Heart right ventricle (tissue), 16 donors: ENCODE measurements at places on chromosomes 1 and 21. TPM values are rescaled to one million over a fixed set of nuclear protein-coding genes. Genes with fewer than 3 reads are reported as not detected.

GRCh38 chr1:203402629-203403337, 51.9 kb upstream of the FMOD start:
- peak overlapping the region; percentile 77 for H3K27ac ChIP-seq
- peaks cover 38% of the 10 kb centered on the region for H3K4me1 ChIP-seq
- H3K36me3 ChIP-seq: no peaks in the 10 kb centered on the region
- H3K27me3 ChIP-seq: no peaks in the 10 kb centered on the region
- no peak overlapping the region for H3K4me3 ChIP-seq

DNA sequence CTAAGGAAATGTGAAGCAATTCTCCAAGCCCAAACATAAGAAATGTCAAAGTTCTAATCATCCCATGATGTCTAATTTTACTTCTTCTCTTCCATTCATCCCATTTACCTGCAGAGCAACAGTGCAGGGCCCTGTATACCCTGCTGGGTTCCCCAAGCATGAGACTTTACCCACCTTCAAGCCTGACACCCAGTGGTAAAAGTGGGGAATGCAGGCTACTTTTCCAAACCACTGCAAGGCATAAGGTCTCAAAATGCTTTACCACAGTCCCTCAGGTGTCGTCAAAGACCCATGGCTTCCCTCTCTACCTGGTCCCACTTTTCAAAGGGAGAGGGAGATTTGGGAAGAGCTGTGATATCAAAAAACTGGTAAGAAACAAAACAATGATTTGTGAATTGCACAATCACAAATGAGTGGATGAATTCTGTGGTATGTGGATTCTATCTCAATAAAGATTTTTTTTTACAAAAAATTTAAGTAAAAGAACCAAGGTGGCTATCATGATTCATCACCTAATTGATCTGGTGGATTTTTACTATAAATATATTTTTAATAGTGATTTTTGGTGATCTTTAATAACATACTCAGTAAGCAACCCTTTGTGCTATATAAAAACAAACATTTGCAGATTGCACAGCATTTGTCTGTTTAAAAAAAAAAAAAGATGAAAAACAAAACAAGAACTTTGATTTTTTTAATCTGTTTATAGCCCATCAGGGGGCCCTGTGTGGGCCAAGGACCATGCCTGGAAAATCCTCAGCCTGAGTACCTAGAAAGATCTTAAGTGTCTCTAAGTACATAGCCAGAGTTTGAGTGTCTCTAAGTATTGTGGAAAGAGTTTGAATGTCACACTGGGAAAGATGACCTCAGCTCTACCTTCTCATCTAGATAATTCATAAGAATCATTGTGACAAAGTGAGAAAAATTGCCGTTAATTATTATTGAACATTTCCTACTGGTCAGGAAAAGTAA, 73.1 kb upstream of the GJB5 start:
- DNase-seq: no peak
- no peak overlapping the region for H3K4me3 ChIP-seq
- H3K27me3 ChIP-seq: peaks cover 33% of the 10 kb centered on the region
- H3K27ac ChIP-seq: no peak overlapping the region

DNA sequence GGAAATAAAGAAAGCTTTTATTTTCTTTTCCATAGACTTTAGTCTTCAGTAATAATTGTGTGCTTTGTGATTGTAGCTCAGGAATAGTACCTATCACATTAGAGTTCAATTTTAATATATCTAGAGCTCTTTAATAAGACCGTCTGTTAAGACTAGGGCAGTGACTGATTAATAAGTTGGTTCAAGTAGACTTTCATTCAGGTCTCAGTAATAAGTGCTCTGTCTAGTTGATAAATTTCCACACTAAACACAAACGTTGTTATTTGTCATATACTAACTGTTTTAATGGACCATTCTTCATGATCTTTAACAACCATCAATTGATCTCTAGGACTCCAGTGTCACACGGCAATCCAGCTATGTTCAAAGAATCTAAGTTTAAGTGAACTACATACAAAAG, 474.5 kb upstream of the ADGRL2 start:
- DNase-seq: no peak
- H3K4me3 ChIP-seq: no peak overlapping the region
- H3K36me3 ChIP-seq: no peaks in the 10 kb centered on the region
- no peaks in the 10 kb centered on the region for H3K27me3 ChIP-seq
- no peak overlapping the region for H3K27ac ChIP-seq
- H3K4me1 ChIP-seq: no peaks in the 10 kb centered on the region

GRCh38 chr1:14339288-14339687, 259.2 kb upstream of the KAZN start:
- H3K36me3 ChIP-seq: no peaks in the 10 kb centered on the region
- peaks cover 5% of the 10 kb centered on the region for H3K27me3 ChIP-seq
- no peak for DNase-seq
- H3K4me3 ChIP-seq: no peak overlapping the region

- no peaks in the 10 kb centered on the region for H3K36me3 ChIP-seq
- H3K27ac ChIP-seq: no peak overlapping the region
- DNase-seq: no peak
- H3K4me1 ChIP-seq: no peaks in the 10 kb centered on the region
- no peaks in the 10 kb centered on the region for H3K27me3 ChIP-seq
These were observed 452.9 kb downstream of the LMO4 start for GRCh38 chr1:87781554-87781953.

- no peaks in the 10 kb centered on the region for H3K4me1 ChIP-seq
- H3K36me3 ChIP-seq: no peaks in the 10 kb centered on the region
- H3K27me3 ChIP-seq: no peaks in the 10 kb centered on the region
- H3K27ac ChIP-seq: no peak overlapping the region
- DNase-seq: no peak
These were observed 27.3 kb upstream of the VPS13D start for GRCh38 chr1:12202577-12202976.

DNA sequence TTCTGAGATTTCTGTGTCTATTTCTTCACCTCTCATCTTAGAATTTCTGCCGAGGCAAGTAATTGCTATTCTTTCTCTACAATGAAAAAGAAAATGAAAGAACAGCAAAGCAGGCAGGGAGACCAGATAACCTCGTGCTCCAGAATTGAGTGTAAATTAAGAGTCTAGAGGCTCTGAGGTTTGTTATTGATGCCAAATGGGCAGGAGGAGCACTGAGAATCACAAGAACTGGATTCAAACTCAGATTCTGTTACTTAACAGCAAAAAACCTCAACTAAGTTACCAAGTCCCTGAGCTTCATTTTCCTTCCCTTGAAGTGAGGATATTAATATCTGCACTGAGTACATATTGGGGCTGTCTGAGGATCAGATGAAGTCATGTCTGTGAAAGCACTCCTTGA, 5.5 kb upstream of the DDR2 start:
- DNase-seq: no peak
- no peaks in the 10 kb centered on the region for H3K36me3 ChIP-seq
- H3K4me1 ChIP-seq: peaks cover 5% of the 10 kb centered on the region

- no peaks in the 10 kb centered on the region for H3K4me1 ChIP-seq
- H3K27me3 ChIP-seq: no peaks in the 10 kb centered on the region
- DNase-seq: no peak
- no peak overlapping the region for H3K4me3 ChIP-seq
These were observed 34.0 kb downstream of the ATP5PF start for GRCh38 chr21:25700741-25701140.

DNA sequence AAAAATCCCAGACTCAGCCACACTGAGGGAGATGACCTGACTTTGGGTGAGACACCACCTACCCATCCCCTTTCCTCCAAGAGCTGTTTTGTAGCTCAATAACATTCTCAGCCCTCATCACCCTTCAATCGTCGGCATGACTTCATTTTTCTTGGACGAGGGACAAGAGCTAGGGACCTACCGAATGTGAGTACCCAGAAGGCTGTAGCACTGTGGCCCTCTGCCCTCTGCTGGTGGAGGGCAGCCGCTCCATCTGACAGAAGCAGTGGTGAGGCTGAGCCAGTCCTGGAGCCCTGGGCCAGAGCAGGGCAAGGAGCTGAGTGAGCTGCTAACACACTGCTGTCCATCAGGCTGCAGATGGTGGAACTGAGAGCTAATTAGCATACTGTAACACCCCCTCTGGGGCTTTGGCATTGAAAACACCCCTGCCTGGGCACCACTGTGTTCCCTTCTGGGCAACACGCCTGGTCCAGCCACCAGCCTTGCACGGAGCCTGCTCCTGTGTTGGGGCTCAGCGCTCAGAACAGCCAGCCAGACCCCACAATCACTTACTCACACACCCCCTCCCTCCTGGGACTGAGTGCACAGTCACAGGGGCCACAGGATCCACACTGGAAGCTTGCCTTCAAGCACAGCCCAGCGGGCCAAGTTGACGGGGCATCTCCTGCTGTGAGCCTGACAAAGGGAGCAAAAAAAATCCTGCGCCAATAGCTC, 18.3 kb upstream of the ALPL start:
- no peak overlapping the region for H3K4me3 ChIP-seq
- H3K36me3 ChIP-seq: no peaks in the 10 kb centered on the region
- peaks cover 34% of the 10 kb centered on the region for H3K4me1 ChIP-seq
- peaks cover 9% of the 10 kb centered on the region for H3K27me3 ChIP-seq
- no peak for DNase-seq

- no peak overlapping the region for H3K4me3 ChIP-seq
- H3K4me1 ChIP-seq: peaks cover 8% of the 10 kb centered on the region
- no peaks in the 10 kb centered on the region for H3K36me3 ChIP-seq
- no peak overlapping the region for H3K27ac ChIP-seq
- H3K27me3 ChIP-seq: no peaks in the 10 kb centered on the region
These were observed 121.5 kb downstream of the XCL2 start for GRCh38 chr1:168422203-168422847.

DNA sequence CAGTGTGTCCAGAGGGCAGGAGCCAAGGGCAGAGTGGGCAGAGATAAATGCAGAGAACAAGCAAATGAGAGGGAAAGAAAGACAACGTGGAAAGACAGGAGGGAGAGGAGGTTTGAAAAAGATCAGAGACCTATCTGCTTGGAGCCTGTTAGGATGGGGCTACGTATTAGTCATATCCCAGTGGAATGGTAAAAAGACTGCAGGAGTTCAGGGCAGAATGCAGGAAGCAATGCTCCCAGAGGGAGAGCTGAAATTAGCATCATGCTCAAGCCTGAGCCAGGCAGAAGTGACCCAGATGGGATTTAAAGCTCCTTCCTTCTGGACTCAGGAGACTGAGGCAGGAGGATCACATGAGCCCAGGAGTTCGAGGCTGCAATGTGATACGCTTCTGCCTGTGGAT, 261.3 kb upstream of the CHRM3 start:
- no peak for DNase-seq
- H3K4me3 ChIP-seq: no peak overlapping the region
- H3K4me1 ChIP-seq: no peaks in the 10 kb centered on the region
- no peaks in the 10 kb centered on the region for H3K36me3 ChIP-seq
- H3K27ac ChIP-seq: no peak overlapping the region
- H3K27me3 ChIP-seq: no peaks in the 10 kb centered on the region

GRCh38 chr1:3529099-3529729, 74.7 kb downstream of the ARHGEF16 start:
- DNase-seq: peak; percentile 74
- no peaks in the 10 kb centered on the region for H3K36me3 ChIP-seq
- peak overlapping the region; percentile 69 for H3K4me3 ChIP-seq
- H3K4me1 ChIP-seq: peaks cover 27% of the 10 kb centered on the region
- H3K27ac ChIP-seq: peak overlapping the region; percentile 78
- H3K27me3 ChIP-seq: no peaks in the 10 kb centered on the region

- no peaks in the 10 kb centered on the region for H3K36me3 ChIP-seq
- no peak overlapping the region for H3K4me3 ChIP-seq
- no peak overlapping the region for H3K27ac ChIP-seq
These were observed 50.9 kb upstream of the CNIH3 start for GRCh38 chr1:224565186-224565585.

Gene TTF2
- total RNA-seq: 9.2 TPM

Gene LCK
- total RNA-seq: 0.99 TPM

Gene TMEM269
- total RNA-seq: not detected

Gene TRABD2B
- total RNA-seq: 0.92 TPM
